Dorsolateral prefrontal cortex (tissue), 122 donors: ENCODE measurements at places on chromosomes 6 and 20. TPM values are rescaled to one million over a fixed set of nuclear protein-coding genes. Genes with fewer than 3 reads are reported as not detected.

- no peak for DNase-seq
Observed at GRCh38 chr6:35142588-35143569, 1.7 kb upstream of the TCP11 start.

- peak; percentile 89 for DNase-seq
Observed at GRCh38 chr6:83065511-83066192, at the start of gene UBE3D. Gene UBE3D, minus strand, starts transcription at chr6:83065841. Its CDS starts 123 bp downstream, at chr6:83065718.

DNA sequence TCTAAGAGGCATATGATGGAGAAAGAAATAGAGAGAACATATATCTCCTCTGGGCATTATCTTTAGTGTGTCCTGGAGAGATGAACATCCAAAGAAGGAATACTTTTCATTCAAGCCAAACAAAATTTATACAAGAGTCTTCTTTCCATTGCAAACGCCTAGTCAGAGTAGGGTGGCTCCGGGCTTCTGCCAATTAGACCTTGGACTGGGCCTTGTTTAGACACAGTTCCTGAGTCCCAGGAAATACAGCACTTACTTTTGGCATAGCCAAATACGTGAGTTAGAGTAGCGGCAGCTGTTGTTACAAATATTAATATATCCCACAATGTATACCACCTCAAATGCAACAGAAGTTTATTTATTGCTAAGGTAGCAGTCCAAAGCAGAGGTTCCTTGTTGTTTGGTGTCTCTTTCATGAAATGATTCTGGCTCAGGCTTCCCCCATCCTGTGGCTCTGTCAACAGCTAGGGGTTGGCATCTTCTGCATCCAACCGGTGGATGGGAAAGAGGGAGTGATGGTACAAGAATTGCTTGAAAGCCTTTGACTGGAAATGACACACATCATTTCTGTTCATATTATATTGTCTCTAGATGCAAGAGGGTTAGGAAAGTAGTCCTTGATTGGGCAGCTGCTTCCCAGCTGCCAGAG lies 148.0 kb upstream of the SPACA1 start:
- no peak for DNase-seq

Gene CNBD2
- 3.1 TPM for total RNA-seq

Gene PRR18
- 57.4 TPM for total RNA-seq

DNA sequence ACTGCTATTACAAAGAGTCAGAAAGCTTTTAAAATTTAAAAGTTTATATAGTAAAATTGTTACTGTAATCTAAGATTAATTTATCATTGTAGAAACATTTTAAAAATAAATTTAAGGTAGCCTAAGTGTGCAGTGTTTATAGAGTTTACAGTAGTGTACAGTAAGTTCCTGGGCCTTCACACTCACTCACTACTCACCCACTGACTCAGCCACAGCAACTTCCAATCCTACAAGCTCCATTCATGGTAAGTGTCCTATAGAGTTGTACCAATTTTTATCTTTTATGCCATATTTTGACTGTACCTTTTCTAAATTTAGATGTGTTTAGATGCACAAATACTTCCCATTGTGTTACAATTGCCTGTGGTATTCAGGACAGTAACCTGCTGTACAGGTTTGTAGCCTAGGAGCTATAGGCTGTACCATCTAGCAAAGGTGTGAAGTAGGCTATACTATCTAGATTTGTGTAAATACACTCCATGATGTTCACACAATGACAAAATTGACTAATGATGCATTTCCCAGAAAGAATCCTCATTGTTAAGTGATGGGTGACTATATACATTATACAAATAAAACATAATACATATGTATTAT lies 10.2 kb upstream of the TMEM170B start:
- DNase-seq: no peak

DNA sequence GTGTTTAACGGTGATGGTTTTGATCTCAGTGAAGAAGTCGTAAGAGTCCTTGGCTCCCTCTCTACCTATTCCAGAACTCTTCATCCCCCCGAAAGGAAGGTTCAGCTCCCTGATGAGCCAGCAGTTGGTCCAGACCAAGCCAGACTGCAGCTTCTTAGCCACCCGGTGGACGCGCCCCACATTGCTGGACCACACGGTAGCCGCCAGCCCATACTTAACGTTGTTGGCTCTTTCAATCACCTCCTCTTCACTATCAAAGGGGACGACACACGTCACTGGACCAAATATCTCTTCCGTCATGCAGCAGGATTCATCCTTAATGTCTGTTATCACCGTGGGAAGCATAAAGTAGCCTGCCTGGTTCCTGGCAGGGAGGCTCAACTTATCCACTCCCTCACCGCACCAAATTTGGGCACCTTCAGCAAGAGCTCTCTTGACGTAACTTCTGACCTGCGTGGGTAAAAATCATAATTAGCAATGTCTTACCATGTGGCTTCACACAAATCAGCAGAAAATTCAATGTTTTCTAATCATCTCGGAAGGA lies 31.4 kb downstream of the ALDH8A1 start:
- DNase-seq: no peak

GRCh38 chr20:39603219-39603618 lies 641.1 kb downstream of the DHX35 start:
- no peak for DNase-seq

GRCh38 chr6:116586276-116586675 lies 15.0 kb downstream of the RWDD1 start:
- DNase-seq: no peak

Gene HLA-DQB1
- total RNA-seq: 32.9 TPM

Gene RFX6
- not detected for total RNA-seq

DNA sequence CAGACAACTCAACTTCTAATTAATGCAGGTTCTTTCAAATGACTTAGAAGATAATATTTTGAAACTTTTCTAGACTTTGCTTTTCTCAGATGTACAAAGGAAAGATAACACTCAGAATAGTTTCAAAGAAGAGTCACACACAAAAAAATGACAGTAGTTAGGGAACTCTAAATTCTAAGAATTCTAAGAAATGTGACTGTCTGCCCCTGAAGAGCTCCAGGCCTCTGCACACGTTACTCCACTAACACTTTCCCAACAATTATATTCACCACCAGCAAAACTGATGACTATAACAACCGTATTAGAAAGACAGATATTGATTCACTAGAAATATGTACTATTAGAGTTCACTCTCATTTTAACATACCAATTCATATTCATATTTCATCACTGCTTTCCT lies 133.3 kb upstream of the SMLR1 start:
- no peak for DNase-seq

GRCh38 chr6:125839471-125839870 lies 48.7 kb downstream of the NCOA7 start:
- peak; percentile 39 for DNase-seq

DNA sequence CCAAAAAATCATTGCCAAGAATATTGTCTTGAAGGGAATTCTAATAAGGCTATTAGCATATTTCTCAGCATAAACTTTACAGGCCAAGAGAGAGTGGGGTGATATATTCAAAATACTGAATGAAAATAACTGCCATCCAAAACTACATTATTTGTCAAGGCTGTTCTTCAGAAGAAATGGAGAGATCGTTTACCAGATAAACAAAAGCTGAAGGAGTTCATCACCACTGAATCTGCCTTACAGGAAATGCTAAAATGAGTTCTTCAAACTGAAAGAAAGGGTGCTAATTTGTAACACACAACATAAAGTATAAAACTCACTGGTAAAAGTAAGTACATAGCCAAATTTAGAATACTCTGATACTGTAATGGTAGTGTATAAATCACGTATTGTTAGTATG lies 517.0 kb downstream of the TENT5A start:
- DNase-seq: no peak

- DNase-seq: no peak
Observed at GRCh38 chr6:128259029-128259724, 261.2 kb downstream of the PTPRK start.

Gene DACT2
- 2.1 TPM for total RNA-seq

GRCh38 chr6:17415321-17415720 lies 21.9 kb downstream of the CAP2 start:
- DNase-seq: no peak

GRCh38 chr6:138600726-138601125 lies 101.4 kb upstream of the NHSL1 start:
- DNase-seq: no peak

- peak; percentile 78 for DNase-seq
Observed at GRCh38 chr20:59933849-59934585, 580 bp upstream of the SYCP2 start.

GRCh38 chr6:16739329-16739801 lies 21.9 kb downstream of the ATXN1 start:
- DNase-seq: no peak

DNA sequence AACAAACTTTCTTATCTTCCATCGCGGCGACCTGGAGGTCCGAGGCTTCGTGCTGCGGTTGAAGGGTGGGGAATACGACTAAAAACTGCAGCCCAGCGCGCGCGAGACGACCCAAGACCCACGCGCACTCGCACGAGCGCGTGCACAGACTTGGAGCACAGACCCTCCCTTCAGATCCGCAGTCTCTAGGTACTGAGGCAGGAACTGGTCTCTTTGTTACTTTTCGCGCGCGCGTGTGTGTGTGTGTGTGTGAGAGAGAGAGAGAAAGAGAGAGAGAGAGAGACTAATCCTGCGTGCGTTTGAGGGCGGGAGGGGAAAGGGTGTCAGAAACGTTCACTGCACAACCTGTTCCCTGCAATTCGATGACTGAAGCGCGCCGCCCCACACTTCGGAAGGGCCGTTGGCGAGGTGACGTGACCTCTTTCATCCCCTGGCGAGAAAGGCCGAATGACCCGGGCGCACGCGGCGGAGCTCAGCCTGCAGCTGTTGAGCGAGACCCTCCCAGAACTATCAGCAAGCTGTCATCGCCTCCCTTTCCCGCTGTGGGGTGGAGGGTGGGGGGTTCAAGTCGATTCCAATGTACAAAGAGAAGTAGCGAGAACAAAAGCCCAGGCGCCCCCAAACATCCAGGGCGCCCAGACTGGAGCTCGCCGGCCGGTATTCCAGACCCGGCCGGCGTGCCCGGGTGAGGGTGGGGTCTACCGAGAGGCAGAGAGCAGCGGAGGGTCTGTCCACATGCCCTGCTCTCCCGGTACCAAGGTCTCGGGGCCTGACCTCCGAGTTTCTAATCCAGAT lies 1.5 kb upstream of the TUBB2B start:
- DNase-seq: no peak

- peak; percentile 39 for DNase-seq
Observed at GRCh38 chr6:163416557-163417253, 2.2 kb downstream of the QKI start.

DNA sequence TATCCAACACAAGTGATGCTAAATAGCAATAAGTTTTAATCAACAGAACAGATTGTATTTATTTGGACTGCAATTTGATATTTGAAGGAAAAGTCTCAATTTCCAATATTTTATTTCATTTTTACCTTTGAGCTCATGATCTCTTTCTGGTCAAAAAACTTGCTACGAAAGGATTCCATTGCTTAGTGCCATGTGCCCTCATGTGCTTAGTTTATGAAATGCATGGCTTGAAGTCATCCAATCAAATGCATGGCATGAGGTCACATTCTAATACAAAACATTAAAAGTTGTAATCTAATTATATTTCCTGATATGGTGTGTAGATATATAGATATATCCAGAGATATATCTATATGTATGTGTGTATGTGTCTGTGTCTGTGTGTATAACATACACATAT lies 321.2 kb upstream of the ADGRB3 start:
- no peak for DNase-seq

Gene NT5E
- total RNA-seq: 9.3 TPM

- DNase-seq: no peak
Observed at GRCh38 chr6:71287038-71287437, 1.6 kb upstream of the OGFRL1 start.

Gene DEF6
- total RNA-seq: 4.6 TPM
